Stomach (tissue), 19 donors: ENCODE measurements at places on chromosomes 3 and 15. TPM values are rescaled to one million over a fixed set of nuclear protein-coding genes. Genes with fewer than 3 reads are reported as not detected.

Gene NXPE3
- total RNA-seq: 10.1 TPM

GRCh38 chr15:52228921-52229320, 37.7 kb upstream of the GNB5 start:
- peak; percentile 58 for DNase-seq
- H3K4me3 ChIP-seq: no peak overlapping the region
- H3K27ac ChIP-seq: peak overlapping the region; percentile 1
- no peaks in the 10 kb centered on the region for H3K4me1 ChIP-seq
- H3K27me3 ChIP-seq: no peaks in the 10 kb centered on the region

- H3K27me3 ChIP-seq: no peaks in the 10 kb centered on the region
- no peaks in the 10 kb centered on the region for H3K36me3 ChIP-seq
- no peaks in the 10 kb centered on the region for H3K4me1 ChIP-seq
Observed at GRCh38 chr15:69793431-69793780, 304.3 kb downstream of the TLE3 start.

GRCh38 chr15:98416222-98416855, 232.0 kb upstream of the IGF1R start:
- DNase-seq: no peak
- H3K36me3 ChIP-seq: no peaks in the 10 kb centered on the region
- no peak overlapping the region for H3K27ac ChIP-seq
- H3K4me1 ChIP-seq: peaks cover 4% of the 10 kb centered on the region
- H3K4me3 ChIP-seq: no peak overlapping the region

GRCh38 chr3:14780927-14781507, 37.7 kb upstream of the FGD5 start:
- no peak overlapping the region for H3K4me3 ChIP-seq
- no peaks in the 10 kb centered on the region for H3K4me1 ChIP-seq
- DNase-seq: peak; percentile 84
- H3K36me3 ChIP-seq: no peaks in the 10 kb centered on the region
- no peak overlapping the region for H3K27ac ChIP-seq
- no peaks in the 10 kb centered on the region for H3K27me3 ChIP-seq
